Vagina (tissue), 2 donors: ENCODE measurements at places on chromosomes 3 and 15. TPM values are rescaled to one million over a fixed set of nuclear protein-coding genes. Genes with fewer than 3 reads are reported as not detected.

DNA sequence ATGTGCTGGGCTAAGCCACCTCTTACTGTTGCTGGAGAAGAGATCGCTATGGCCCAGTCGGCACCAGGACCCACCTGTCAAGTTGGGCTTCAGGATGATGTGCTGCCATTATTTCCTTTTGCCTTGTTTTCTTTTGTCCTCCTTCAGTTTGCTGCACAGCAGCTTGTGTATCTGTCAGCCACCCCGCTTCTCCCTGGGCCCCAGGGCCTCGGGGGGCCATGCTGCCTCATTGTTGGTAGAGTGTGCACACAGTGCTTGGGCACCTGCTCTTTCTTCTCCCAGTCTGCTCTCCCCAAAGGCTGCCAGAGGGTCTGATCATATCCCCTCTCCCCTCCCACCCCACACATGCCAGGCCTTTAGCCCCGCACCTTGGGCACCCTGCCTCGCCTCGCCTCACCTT is 185.5 kb upstream of the ATP10A start:
- H3K27ac ChIP-seq: no peak overlapping the region
- DNase-seq: no peak
- H3K4me3 ChIP-seq: no peak overlapping the region

- no peak for DNase-seq
- H3K27ac ChIP-seq: no peak overlapping the region
- H3K4me3 ChIP-seq: no peak overlapping the region
These were observed 137.4 kb downstream of the SV2B start for GRCh38 chr15:91237445-91237844.

DNA sequence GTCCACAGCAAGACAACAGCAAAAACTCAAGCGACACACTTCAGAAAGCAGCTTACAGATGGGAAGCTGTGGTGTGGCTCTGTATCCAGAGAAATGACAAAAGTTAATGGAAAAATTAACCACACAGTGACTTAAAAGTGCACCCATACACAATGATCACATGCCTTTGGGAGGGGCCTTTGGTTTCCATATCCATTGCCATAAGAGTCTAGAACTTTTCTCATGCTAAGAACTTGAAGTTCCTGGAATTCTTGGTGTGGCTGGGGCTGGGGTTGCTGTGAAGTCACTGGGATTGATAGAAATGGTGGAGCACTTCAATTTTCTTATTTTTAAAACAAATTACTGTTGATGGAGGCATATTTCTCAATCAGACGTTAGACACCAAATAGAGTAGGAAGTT is 108.6 kb upstream of the FEZF2 start:
- H3K4me3 ChIP-seq: no peak overlapping the region
- no peaks in the 10 kb centered on the region for H3K27me3 ChIP-seq
- DNase-seq: no peak
- no peak overlapping the region for H3K27ac ChIP-seq
- no peaks in the 10 kb centered on the region for H3K36me3 ChIP-seq
- no peaks in the 10 kb centered on the region for H3K4me1 ChIP-seq

- no peak for DNase-seq
- no peak overlapping the region for H3K4me3 ChIP-seq
- H3K27me3 ChIP-seq: no peaks in the 10 kb centered on the region
- no peaks in the 10 kb centered on the region for H3K4me1 ChIP-seq
- no peak overlapping the region for H3K27ac ChIP-seq
- no peaks in the 10 kb centered on the region for H3K36me3 ChIP-seq
These were observed 835.6 kb downstream of the IGSF11 start for GRCh38 chr3:118199044-118199443.

Gene GP9
- total RNA-seq: not detected

GRCh38 chr3:40996827-40997710 is 202.2 kb upstream of the CTNNB1 start:
- H3K4me1 ChIP-seq: no peaks in the 10 kb centered on the region
- no peaks in the 10 kb centered on the region for H3K36me3 ChIP-seq
- H3K27me3 ChIP-seq: peaks cover 4% of the 10 kb centered on the region
- H3K4me3 ChIP-seq: no peak overlapping the region
- DNase-seq: no peak

DNA sequence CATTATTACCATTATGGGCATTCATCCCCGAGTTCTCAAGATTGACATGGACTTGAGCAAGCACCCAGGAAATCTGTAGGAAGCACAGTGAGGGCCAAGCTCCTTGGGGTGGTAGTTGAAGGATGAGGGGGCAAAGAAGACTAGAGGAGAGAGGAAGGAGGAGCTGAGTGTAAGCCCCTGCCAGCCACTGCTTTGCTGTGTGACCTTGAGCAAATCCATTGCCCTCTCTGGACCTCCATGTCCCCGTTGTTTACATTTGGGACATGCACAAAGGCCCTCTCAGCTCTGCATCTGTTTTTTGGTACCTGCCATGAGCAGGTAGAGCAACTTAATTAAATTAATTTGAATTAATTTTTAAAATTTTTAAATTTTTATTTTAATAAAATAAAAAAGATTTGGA is 33.5 kb upstream of the SLC6A6 start:
- peaks cover 37% of the 10 kb centered on the region for H3K4me1 ChIP-seq
- no peak for DNase-seq
- no peak overlapping the region for H3K27ac ChIP-seq
- no peak overlapping the region for H3K4me3 ChIP-seq
- no peaks in the 10 kb centered on the region for H3K27me3 ChIP-seq

GRCh38 chr3:63673111-63673510 is 20.6 kb downstream of the SNTN start:
- H3K27me3 ChIP-seq: no peaks in the 10 kb centered on the region
- H3K4me1 ChIP-seq: no peaks in the 10 kb centered on the region
- DNase-seq: no peak
- H3K27ac ChIP-seq: no peak overlapping the region
- no peaks in the 10 kb centered on the region for H3K36me3 ChIP-seq
